Activated naive CD4-positive, alpha-beta T cell (primary cell): ENCODE measurements at places on chromosomes 4 and X.

DNA sequence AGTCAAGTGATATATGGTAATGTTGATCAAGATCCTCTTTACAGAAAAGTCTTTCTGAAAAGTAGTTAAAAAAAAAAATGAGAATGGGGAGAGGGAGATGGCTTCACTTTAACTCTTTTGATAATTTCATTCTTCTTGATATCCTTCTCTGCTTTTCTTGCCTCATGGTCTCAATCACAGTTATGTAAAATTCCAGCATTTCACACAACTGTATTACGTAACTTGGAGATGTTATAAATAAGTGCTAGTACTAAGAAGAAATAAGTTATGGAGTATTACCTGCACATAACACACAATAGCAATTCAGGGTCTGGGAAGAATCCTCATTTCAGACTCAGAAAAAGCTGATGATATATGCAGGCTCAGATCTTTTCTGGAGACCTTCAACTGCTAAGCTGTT, 22.0 kb downstream of the RUFY3 start:
- no peak for DNase-seq

- DNase-seq, result no peak
Measured at GRCh38 chr4:30901461-30902451, 181.6 kb downstream of the PCDH7 start.

DNA sequence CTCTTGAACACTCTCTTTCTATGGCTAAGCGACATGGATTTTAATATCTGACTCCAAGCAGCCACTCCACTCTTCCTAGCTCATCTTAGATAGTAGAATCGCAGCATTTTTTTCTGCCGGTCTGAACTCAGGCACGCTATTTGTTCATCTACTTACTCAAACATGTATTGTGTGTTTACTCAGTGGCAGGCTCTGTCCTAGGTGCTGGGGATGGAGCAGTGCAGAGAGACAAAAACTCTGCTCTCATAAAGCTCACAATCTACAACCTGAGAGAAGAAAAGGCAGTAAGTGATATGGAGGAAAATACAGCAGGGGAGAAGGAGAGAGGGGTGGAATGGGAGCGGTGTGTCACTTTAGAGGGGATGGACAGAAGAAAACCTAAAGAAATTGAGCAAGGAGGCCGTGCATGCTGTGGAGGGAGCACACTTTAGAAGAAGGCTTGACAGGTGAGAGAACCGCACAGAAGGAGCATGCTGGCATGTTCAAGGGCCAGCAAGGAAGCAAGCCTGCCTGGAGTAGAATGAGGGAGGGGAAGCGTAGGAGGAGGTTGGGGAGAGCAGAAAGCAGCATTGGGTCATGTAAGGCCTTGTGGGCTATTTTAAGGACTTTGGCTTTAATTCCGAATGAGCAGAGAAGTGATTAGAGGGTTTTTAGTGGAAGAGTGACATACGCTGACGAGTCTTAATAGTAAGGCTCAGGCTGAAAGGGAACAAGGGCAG, 132.0 kb downstream of the ANK2 start:
- no peak for DNase-seq

DNA sequence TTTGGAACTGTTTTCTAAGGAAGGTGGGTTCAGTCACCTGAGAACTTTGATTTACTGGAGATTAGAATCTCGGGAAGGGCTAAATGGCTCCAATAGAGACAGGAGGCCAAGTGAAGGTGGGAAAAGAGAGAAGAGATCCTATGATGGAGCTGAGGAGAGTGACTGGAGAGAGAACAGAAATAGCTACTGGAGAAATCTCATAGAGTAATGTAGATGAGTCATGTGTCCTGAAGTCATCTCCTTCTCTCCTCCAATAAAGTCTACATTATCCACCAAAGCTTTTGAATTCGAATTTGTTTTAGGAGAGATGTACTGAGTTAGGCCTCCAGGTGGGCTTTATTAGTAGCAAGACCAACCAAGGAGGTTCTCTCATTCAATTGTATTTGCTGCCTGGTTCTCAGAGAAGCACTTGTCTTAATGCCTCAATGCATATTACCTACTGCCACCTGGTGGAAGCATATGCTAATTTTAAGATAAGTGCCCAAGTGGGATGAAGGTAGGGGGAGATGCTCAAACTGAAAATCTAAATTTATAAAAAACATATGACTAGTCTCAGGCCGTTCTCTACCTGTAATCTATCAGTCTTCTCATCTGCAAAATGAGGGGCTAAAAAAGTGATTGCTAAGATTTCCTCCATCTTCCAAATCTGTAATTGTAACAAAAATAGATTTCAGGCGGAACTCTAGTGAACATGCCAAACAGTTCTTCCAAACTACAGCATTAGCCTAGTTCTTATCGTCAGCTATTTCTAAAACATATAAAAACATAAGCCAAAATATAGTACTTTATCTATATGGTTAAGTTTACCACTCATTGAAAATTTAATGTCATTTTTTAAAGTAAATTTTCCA, 24.4 kb downstream of the TXK start:
- no peak for DNase-seq

DNA sequence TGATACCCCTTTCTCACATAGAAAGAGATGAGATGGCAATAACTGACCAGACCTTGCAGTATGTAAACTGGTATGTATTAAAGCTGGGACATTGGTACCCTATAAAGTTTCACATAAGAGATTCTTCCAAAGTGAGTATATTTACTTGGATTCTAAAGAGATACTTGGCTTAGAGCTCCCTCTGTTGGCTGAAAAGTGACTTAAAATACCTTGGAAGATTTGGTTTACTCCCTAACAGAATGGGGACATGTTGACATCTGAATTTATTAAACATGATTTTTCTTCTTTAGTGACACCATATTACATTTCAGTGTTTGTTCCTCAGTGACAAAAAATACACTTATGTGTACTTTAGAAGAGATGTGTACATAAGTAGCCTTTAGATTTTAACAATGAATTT, 47.9 kb upstream of the RGN start:
- no peak for DNase-seq

GRCh38 chr4:174855050-174855449, 26.0 kb upstream of the GLRA3 start:
- no peak for DNase-seq

DNA sequence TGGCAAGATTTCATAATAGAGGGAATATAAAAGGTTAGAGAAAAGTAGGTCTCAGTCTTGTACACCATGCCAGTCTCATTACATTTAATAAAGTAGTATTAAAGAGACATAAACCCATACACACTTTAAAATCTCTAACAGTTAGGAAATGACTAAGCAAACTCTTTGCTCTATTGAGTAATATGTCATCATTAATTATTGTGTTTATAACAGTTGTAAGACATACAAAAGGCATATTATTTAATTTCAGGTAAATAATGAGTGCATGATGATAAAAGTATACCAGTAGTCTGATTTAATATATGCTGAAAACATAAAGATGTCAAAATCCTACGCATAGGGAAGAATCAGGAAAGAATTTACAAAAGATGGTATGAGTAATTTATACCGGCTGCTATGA, 31.0 kb upstream of the FGG start:
- no peak for DNase-seq

DNA sequence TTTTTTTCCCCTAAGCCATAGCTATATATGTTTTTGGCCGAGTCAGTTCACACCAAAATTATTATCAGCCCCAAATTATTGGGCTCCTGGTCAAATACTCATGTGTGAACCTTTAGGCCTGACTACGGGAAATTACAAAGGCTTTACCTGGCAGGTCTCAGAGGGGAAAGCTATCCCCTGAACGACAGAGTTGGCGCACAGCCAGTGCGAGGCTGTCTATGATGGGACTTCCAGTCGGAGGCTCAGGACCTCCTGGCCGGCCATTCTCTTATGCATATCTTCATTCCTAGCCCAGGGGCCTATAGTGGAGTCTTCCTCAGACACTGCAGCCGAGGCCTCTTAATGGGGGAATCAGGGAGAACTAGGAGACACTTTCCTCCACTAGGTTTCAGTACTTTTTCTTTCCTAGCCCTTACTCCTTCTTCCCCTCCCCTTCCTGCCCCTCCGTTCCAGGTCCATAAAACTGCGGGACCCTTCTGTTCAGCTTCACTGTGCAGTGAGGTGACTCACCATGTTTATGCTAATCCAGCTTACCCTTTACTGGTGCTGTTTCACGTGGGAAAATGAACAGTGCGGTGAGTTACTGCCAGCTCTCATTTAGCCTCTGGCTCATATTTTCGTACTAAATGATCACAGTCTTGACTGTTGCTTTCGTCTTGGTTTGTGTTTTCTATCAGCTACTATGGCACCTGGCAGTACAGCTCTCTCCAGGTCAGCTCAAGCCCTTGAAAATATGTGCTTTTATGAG, 533.9 kb downstream of the FSTL5 start:
- DNase-seq, result no peak

- DNase-seq, result no peak
Measured at GRCh38 chr4:83855044-83855443, 319.1 kb downstream of the GPAT3 start.
